Gastrocnemius medialis (tissue), 4 donors: ENCODE measurements at places on chromosomes 1 and 21. TPM values are rescaled to one million over a fixed set of nuclear protein-coding genes. Genes with fewer than 3 reads are reported as not detected.

GRCh38 chr1:88300752-88301263 is 383.3 kb upstream of the PKN2 start:
- H3K4me1 ChIP-seq: no peaks in the 10 kb centered on the region
- no peaks in the 10 kb centered on the region for H3K27me3 ChIP-seq
- no peak overlapping the region for H3K27ac ChIP-seq
- no peak overlapping the region for H3K4me3 ChIP-seq

DNA sequence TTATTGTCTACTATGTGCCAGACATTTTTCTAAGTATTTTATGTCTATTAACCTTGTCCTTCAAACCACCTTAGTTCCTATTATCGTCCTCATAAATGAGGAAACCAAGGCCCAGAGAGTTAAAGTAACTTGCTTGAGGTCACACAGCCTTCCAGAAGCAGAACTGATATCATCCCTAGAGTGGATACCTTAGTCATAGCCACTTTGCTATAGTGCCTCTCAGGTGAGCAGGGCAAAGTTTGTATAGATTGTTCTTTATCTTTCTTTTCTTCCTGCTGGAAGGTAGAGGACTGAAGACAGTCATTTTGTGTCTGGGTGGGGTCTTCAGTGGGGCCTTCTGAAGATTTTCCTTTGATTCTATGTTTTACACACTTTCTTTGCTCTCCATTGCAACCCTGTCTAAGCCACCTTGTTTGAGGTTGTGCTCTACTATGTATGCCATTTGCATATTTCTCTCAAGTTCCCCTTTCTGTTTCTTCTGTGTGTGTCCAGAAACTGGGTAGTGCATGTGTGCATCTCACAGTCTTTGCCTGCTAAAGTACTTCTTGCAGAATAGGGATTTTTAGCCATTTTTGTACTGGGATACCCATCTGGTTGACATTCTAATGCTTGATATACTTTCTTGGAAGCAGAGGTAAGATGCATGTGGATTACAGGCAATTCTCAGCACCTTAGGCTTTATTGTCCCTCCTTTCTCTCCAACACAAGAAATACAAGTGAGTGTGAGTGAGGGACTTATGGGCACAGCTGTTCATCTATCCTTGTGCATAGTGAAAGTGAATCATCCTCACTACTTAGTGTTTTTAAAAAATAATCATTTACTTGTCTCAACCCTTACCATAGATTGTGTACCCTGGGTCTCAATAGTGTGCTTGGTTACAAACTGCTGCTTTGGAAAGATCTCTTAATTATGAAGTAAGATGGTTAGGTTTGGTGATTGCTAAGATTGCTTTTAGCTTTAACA is 207.6 kb upstream of the HMCN1 start:
- no peaks in the 10 kb centered on the region for H3K4me1 ChIP-seq
- H3K27me3 ChIP-seq: no peaks in the 10 kb centered on the region
- DNase-seq: no peak
- no peak overlapping the region for H3K27ac ChIP-seq
- H3K4me3 ChIP-seq: no peak overlapping the region

Gene ADAMTS5
- 9.0 TPM for total RNA-seq

DNA sequence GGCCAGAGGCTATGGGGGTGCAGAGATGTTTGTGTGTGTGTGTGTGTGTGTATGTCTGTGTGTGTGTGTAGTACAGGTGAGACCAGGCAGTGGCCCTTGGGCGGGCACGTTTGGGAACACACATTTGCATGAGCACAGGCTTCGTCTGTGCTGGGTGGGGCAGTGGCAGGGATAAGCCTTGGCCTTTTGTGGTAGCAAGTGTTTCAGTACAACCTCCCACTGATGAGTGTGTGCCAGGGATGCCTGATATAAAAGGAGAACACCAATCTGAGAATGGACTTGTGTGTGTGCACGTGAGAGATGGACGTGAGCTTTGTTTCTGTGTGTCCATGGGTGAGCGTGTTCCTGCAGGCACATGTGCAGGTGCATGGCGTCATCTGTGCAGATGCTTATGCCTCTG is 3.0 kb downstream of the NTRK1 start:
- no peak overlapping the region for H3K27ac ChIP-seq
- no peaks in the 10 kb centered on the region for H3K36me3 ChIP-seq
- no peak overlapping the region for H3K4me3 ChIP-seq
- DNase-seq: no peak
- peaks cover 19% of the 10 kb centered on the region for H3K4me1 ChIP-seq

Gene SCCPDH
- total RNA-seq: 43.0 TPM

Gene ARTN
- total RNA-seq: 1.8 TPM

GRCh38 chr1:248891758-248892157 is 14.3 kb upstream of the PGBD2 start:
- H3K27ac ChIP-seq: no peak overlapping the region
- no peaks in the 10 kb centered on the region for H3K36me3 ChIP-seq
- DNase-seq: no peak
- H3K4me3 ChIP-seq: no peak overlapping the region

- peaks cover 20% of the 10 kb centered on the region for H3K27me3 ChIP-seq
- H3K36me3 ChIP-seq: no peaks in the 10 kb centered on the region
- no peak overlapping the region for H3K4me3 ChIP-seq
- DNase-seq: no peak
- no peak overlapping the region for H3K27ac ChIP-seq
These were observed 1.1 kb downstream of the CRCT1 start for GRCh38 chr1:152515434-152515783.

DNA sequence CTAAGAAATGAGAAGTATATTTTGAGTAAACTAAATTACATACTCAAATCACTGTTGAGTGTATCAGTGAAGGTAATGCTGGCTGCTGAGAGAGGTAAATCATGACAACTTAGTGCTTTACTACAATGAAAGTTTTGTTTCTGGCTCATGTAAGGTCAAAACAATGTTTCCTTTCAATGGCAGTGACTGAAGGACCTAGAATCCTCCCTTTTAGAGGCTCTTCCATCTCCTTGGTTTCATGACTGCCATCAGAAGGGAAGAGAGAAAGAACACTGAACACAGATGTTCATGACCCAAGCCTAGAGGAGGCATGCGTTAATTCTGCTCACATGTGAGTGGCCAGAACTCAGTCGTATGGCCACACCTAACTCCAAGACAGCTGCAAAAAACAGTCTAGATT is 130.6 kb downstream of the AKT3 start:
- no peak for DNase-seq
- H3K4me3 ChIP-seq: no peak overlapping the region
- H3K36me3 ChIP-seq: no peaks in the 10 kb centered on the region
- H3K27me3 ChIP-seq: no peaks in the 10 kb centered on the region
- no peak overlapping the region for H3K27ac ChIP-seq

Gene HSF2BP
- 0.63 TPM for total RNA-seq

Gene MROH9
- not detected for total RNA-seq

DNA sequence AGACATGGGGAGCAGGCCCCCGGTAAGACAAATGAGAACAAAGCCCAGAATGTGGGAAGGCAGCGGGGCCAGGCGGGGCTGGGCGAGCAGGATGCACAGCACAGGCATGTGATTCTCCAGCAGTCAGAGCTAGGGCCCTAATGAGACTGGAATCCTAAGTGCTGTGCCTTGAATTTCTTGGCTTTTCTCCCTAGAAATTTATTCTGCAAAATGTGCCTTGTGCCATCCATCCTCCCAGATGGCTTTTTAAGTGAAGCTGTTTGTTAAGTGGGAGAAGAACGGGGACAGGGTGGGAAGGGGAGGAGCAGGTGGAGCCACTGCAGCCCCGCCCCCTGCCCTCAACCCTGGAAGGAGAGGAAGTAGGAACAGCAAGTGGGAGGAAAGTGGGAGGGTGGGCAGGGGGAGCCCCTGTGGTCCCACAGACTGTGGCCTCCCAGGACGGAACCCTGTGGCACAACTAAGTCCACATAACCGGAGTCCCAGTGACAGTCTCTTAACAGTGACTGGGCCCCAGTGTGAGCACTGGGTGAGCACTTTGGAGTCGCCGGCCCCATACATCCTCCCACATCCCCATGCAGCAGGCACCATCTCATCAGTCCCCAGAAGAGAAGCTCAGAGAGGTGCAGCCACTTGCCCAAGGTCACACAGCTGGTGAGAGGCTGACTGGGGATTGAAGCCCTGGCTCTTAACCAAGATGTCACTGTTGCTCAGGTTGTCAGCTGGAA is 216.9 kb downstream of the MATN1 start:
- H3K36me3 ChIP-seq: no peaks in the 10 kb centered on the region
- no peak for DNase-seq
- H3K4me1 ChIP-seq: no peaks in the 10 kb centered on the region
- H3K27ac ChIP-seq: no peak overlapping the region
- H3K4me3 ChIP-seq: no peak overlapping the region

DNA sequence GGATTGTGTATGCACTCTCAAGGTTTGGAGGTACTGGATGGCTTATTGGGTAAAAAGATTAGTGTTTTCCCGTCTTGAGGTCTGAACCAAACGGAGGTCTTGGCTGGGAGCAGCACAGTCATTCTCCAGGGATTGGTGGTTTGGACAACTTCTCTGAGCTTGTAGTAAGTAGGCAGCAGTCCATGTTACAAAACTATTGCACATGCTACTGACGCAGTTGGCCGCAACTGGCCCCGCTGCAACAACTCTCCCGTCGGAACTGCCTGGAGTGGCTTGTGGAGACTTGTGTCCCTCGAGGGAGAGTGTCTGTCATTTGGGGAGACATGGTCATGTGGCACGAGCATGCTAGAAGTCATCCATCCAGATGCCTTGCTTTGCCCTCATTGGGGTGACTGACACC is 276.0 kb downstream of the TM2D1 start:
- peak; percentile 93 for DNase-seq
- H3K4me1 ChIP-seq: peaks cover 62% of the 10 kb centered on the region
- H3K36me3 ChIP-seq: no peaks in the 10 kb centered on the region
- H3K27me3 ChIP-seq: no peaks in the 10 kb centered on the region

DNA sequence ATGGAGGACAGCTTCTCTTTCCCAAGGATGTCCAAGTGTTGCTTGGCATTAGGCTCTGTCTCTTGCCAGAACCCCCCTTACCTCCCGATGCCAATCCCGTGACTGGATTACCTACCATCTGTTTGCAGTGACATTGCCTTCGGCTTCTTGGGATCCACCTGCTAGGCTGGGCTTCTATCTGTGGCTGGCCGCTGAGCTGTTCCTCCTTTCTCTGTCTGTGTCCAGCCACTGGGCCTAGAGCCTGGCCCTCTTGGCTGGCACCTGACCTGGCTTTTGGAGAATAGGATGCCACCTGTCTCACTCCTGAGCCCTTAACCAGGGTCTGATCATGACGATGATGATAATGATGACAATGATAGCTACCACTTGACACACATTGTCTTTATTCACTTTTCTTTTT is 41.6 kb upstream of the STUM start:
- DNase-seq: no peak
- no peaks in the 10 kb centered on the region for H3K36me3 ChIP-seq
- no peaks in the 10 kb centered on the region for H3K27me3 ChIP-seq
- H3K4me1 ChIP-seq: peaks cover 3% of the 10 kb centered on the region
- no peak overlapping the region for H3K27ac ChIP-seq

- H3K4me1 ChIP-seq: no peaks in the 10 kb centered on the region
- no peak for DNase-seq
- H3K36me3 ChIP-seq: no peaks in the 10 kb centered on the region
- H3K27ac ChIP-seq: no peak overlapping the region
- no peaks in the 10 kb centered on the region for H3K27me3 ChIP-seq
- no peak overlapping the region for H3K4me3 ChIP-seq
These were observed 93.4 kb upstream of the KCNK1 start for GRCh38 chr1:233520261-233521191.

DNA sequence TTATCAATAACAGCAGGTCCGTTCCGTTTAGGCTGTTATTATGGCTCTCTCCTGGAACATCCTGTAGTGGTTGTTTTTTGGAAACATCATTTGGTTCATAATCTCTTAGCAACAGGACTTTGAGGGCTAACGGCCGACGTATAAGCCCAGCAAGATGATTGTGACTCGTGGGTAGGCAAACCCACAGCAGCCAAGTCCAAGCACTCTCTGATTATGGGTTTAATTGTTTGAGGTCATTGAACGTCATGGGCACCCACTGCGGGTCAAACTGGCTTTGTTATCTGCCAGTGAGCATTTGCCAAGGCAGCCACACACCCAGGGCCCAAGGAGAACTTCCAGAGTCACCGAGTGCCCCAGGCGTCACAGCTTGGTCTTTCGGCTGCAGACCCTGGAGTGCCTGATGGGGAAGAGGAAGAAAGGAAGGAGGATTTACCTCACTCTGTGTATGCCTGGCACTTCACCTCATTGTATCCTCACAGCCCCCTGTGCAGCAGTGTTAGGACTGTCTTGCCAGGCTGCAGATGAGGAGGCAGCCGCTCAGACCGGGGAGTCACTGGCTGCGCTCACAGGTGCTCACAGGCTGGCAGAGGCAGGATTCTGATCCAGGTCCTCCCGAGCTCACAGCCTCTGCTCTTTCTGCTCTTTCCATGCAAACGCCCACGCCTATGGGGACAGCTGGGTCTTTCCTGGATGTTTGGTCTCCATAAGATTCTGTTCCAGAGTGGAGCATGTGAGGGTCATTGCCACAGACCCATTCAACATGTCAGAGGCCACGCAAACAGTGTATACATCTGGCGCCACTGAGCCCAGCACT is 30.8 kb upstream of the EPS8L3 start:
- H3K36me3 ChIP-seq: no peaks in the 10 kb centered on the region
- H3K4me3 ChIP-seq: no peak overlapping the region
- no peak overlapping the region for H3K27ac ChIP-seq
- peaks cover 29% of the 10 kb centered on the region for H3K4me1 ChIP-seq
- H3K27me3 ChIP-seq: no peaks in the 10 kb centered on the region

DNA sequence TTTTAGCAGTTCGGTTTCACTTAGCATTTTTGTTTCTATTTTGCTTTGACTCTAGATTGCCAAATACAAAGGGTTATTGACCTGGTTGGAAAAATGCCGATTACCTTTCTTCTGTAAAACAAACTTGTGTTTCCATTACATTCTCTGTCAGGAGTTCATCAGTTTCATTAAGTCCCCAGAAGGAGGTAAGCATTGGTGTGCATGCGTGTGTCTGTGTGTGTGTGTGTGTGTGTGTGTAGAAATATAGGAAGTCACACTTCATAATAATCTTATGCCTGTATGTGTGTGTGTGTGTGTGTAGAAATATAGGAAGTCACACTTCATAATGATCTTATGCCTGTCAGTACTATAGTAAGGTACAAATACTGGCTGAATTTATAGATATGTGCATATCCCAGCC is 10.0 kb downstream of the RGSL1 start:
- DNase-seq: no peak
- H3K27ac ChIP-seq: no peak overlapping the region
- H3K27me3 ChIP-seq: no peaks in the 10 kb centered on the region
- no peaks in the 10 kb centered on the region for H3K36me3 ChIP-seq

- H3K27ac ChIP-seq: peak overlapping the region; percentile 22
- no peak for DNase-seq
- peak overlapping the region; percentile 73 for H3K4me3 ChIP-seq
- H3K27me3 ChIP-seq: no peaks in the 10 kb centered on the region
These were observed 929 bp downstream of the SUMO3 start for GRCh38 chr21:44816761-44817505.

- H3K27me3 ChIP-seq: peaks cover 26% of the 10 kb centered on the region
- no peaks in the 10 kb centered on the region for H3K36me3 ChIP-seq
- no peak for DNase-seq
These were observed 6.4 kb upstream of the COL6A1 start for GRCh38 chr21:45975020-45975666.

Gene TSPEAR
- total RNA-seq: not detected
